Stimulated activated CD4-positive, alpha-beta T cell treated with anti-CD3 and anti-CD28 coated beads, Interleukin-2, amount 100 ng/mL, for 24 hours (primary cell): ENCODE measurements at places on chromosomes 2 and 18.

GRCh38 chr2:56770490-56770889 lies 586.7 kb downstream of the CCDC85A start:
- no peak for DNase-seq

GRCh38 chr2:9139491-9140443 lies 66.8 kb upstream of the ASAP2 start:
- peak; percentile 84 for DNase-seq

GRCh38 chr2:170221317-170222288 lies 43.7 kb downstream of the MYO3B start:
- no peak for DNase-seq

GRCh38 chr2:216283038-216283900 lies 89.0 kb downstream of the MARCHF4 start:
- no peak for DNase-seq

DNA sequence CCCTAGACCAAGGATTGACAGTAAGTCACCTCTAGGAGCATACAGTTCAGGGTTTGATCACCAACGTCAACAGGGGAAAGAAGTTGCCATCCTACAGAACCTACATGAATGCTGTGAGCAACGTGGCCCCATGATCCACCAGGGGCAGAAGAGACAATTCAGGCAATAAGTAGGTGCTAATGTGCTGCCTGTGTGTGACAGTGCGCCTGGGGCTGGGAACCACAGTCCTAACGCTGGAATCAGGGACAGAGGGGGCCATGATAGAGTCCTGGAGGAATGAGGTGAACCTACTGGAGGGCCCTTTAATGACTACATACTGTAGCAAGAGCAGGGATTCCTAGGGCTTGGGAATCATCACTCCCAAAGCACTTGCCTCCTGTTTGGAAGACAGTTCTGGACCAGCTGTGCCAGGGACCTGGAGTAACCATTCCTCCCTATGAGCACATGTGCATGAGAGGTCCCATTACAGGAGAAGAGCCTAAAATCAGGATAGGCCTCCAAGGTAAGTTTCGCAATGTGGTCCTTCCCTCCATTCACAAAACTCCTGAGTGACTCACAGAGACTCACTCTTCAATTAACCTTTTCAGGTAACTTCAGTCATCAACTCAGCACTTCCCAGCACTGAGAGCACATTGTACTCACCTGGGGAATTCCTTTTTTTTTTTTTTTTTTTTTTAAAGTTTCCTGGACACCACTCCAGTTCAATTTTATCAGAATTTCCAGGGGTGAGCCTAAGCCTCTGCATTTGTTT lies 214.0 kb downstream of the TMEM163 start:
- DNase-seq, result no peak

DNA sequence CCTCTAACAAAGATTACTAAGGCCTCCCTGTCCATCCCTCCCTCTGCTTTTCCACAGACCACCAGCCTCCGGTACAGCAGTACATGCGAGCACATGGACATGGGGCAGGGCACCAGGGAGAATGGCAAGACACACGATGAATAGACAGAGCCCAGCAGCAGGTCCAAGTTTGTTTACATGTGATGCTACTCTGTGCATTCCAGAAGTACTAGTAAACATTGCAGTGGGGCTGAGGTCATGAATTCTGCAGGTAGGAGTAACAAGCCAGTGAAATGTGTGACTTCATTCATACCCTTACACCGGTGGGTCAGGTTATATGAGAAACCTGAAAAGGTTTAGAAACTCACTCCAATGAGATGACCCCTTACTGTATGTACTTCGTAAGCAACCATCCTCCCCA lies 205.7 kb downstream of the BCL11A start:
- DNase-seq, result no peak

- no peak for DNase-seq
Observed at GRCh38 chr18:42649331-42650035, 466.0 kb downstream of the RIT2 start.

DNA sequence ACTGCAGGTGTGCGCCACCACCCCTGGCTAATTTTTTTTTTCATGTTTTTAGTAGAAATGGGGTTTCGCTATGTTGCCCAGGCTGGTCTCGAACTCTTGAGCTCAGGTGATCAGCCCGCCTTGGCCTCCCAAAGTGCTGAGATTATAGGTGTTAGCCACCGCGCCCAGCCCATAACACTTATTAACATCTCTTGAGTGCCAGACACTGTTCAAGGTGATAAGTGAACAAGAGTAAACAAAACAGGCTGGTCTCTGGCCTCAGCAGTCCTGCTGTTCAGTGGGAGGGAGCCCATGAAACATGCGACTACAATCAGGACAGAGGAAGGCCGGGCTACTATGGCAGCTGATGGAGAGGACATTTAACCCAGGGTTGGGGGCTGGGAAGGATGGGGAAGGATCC lies 42.3 kb downstream of the KCTD1 start:
- no peak for DNase-seq

DNA sequence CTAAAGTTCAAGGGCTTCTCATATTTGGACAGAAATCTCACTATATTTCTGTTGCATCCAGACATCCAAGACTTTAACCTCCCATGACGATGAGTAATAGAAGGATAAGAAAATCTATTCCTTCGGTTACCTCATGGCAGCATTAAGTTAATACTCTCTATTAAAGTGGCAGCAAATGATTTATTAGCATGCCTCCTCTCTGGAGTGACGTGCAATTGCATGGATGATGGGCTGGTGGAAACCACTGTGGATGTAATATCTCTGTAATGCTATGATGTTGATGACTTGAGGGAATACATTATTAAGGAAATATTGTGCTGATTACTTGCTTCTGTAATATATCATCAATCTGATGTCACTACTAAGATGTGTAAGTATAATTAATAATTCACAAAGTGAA lies 336.8 kb downstream of the DSEL start:
- no peak for DNase-seq

DNA sequence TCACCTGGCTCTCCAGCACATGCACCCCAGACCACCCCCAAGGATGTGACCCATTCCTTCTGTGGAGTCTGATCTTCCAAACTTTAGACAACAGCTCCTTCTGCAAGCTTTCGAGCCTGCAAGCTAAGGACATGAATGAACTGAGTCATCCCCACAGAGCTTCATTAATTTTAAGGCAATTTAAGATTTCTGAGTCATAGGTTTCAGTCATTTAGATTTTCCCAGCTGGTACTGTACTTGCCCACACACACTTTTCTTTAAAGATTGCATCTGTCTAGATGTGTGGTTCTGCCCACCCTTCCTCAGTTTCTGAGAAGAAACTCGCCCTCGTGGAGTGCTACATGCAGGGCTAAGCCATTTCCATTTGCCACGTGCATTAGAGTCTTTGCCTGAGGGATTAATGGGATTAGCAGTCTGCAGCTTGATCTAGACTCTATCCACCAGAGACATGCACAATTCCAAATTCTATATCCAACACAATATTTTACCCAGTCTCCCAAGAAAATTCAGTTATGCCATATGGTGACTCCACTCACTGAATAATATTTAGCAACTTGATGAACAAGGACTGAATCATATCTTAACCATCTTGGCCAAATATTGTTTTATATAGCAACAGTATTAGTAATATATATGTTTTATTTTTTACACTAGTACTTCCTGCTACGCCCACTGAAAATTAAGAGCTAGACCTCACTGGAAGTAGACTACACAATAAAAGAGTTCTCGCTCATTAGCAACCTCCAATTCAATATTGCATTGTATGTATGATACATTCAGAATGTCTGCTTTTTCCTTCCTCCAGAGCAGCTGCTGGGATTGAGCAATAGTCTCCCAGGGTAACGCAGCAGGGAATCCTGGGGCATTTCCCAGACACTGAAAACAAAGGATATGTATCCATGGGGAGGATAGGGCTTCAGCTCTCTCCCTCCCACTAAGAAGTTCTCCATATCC lies 14.3 kb upstream of the TRIB2 start:
- peak; percentile 45 for DNase-seq

DNA sequence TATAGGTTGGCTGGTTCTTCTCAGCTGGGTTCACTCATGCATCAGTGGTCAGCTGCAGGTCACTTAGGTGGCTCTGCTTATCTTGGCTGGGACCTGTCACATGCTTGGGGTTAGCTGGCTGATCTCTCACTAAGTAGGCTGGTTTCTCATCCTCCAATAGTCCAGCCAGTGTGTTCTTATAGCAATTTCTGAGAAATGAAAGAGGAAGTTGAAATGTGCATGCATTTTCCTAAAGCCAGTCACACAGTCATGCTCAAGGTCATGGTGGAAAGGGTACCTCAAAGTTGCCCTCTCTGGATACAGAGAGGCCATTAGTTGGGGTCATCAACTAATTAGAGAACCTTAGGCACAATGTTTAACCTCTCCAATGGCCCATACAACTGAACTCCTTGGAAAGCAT lies 64.4 kb downstream of the KLHL29 start:
- DNase-seq, result no peak

DNA sequence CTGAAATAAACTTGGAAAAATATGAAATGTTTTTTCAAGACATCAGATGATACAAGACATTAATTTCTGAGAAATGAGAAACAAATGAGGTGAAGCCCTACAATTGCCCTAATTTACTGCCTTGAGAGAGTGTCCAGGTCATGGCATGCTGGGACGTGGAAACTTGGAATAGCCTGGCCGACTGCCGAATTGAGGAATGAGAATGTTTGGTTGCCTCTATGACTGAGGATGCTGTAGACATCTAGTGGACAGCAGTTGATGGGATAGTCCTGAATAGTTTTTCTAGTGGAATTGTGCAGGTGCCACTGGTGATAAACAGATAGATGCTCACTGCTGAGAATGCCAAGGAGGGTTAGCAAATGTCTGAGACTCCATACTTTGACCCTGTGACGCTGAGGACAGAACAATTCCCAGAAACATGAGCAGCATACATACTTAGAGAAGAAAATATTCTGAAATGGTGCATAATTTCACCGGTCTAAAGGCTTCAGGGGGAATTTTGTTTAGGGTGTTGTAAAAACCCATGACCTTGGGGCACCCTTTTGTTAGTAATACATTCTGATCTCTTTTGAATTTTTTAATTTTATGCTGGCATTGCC lies 56.5 kb upstream of the CWC22 start:
- no peak for DNase-seq

DNA sequence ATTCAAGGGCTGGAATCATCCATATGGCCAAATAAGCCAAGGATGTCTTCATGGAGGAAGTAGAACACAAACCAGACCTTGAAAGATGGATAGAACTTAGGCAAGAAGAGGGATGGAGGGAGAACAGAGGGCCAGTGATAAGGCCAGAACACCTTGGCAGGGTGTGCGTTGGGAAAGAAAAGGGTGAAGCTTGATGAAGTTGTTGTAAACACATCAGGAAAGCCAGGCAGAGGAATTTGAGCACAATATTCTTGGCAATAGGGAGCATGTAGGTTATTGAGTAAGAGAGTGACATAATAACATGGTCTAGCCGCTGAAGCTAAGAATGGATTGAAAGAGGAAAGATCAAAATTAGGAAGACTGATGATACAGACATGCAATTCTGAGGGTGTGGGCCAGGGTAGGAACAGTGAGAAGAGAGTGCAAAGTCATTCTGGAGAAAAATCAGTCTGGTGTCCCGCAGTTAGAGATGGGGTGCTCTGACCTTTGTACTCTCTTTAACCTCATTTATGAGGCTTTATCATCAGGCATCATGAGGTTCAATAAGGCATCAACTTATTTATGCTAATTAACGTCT lies 41.0 kb downstream of the SLC14A2 start:
- DNase-seq, result no peak

DNA sequence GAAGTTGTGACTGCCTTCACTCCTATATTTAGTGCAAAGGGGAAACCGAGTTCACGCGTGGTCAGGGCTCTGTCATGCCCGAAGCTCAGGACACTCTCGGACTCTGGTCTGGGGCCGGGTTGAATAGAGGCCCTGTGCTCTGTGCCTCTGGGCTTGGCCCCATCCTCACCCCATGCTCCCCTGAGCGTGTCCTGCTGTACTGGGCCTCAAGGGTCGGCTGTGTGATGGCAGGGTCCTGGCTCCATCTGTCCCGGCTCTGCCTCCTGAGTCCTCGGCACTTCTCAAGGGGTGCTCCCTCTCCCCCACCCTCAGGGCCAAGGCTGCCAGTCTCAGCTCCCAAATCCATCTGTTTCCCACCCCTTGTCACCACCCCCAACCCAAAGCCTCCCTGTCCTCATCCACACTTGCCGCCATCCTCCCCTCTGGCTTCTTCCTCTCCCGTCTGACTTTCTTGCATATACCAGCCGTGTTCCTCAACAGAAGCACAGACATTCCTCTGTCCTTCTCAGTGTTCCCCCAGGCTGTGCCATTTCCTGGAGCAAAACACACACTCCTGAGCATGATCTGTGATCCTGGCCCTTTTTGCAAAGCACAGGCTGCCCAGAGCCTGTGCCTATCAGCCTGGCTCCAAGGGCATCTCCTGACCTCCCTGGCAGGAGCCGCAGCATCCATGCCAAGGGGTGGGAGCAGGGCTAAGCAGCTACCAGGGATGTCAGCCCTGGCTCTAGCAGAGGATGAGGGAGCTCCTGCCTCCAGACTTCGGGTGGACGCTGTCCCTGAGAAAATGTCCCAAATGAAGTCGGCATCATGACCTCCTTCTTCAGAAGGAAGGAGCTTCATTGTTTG lies 64.2 kb upstream of the OTOS start:
- no peak for DNase-seq

DNA sequence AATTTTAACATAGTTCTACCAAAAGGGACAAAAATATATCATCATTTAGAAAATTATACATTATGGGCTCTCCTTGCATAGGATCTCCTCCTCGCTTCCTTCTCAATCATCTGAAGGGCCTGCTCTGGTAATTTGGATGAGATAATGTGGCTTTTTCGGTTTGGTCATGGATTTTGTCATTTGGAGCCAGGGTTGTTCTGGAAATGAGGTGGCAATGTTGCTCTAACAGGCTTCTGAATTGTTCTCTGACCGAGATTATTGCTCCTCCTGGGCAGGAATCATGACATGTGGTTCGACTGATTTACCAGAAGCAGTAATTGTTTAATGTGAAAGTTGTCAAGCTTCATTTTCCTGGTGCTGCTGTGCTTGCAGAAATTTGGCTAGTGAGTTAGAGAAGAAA lies 194.7 kb upstream of the ERBB4 start:
- DNase-seq, result no peak

- no peak for DNase-seq
Observed at GRCh38 chr2:218418321-218418716, 604 bp upstream of the VIL1 start.

GRCh38 chr18:48184118-48184517 lies 225.1 kb downstream of the ZBTB7C start:
- DNase-seq, result no peak

DNA sequence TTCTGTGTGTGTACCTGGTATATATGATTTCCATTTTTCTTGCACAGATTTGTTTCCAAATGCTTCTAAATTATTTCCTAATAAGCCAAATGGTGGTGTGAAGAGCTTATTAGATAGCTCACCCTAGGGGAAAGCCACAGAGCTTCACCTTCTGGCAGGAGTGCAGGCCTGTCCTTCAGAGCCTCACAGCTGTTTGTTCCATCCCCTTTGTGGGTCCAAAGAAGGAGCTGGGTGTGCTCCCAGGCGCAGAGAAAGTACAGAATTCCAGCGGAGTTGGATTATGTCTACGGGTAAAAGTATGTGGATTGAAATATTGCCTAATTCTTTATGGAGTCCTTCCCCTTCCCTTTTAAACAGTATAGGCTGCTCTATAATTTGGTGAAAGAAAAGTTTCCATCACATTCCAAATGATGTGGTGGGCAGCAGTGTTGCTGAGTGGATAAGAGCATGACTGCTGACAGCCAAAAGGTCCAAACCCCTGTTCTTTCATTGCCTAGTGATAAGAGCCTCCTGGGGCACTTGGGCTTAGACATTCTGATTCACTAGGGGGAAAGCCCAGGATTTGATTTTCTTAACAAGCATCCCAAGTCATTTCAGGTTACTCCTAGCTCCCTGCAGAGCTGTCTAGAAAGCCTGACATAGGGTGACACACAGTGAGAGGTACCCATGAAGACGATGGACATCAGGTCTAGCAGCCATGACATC lies 86.6 kb downstream of the WDSUB1 start:
- DNase-seq, result no peak
